Sciatic nerve (tissue), 2 donors: ENCODE measurements at places on chromosomes 2 and 18. TPM values are rescaled to one million over a fixed set of nuclear protein-coding genes. Genes with fewer than 3 reads are reported as not detected.

Gene TTN
- 16.3 TPM for total RNA-seq

Gene IFIH1
- 21.0 TPM for total RNA-seq

Gene XIRP2
- 2.9 TPM for total RNA-seq

Gene CXCR1
- 4.9 TPM for total RNA-seq

Gene L3MBTL4
- total RNA-seq: 8.7 TPM

Gene SKA1
- 0.36 TPM for total RNA-seq

Gene IL1RN
- 15.0 TPM for total RNA-seq

Gene CFC1
- not detected for total RNA-seq
